ENCODE measurements at places on chromosomes 3 and 15.

GRCh38 chr3:14633819-14634424 is 17.6 kb upstream of the CCDC174 start:
- no peak for DNase-seq

DNA sequence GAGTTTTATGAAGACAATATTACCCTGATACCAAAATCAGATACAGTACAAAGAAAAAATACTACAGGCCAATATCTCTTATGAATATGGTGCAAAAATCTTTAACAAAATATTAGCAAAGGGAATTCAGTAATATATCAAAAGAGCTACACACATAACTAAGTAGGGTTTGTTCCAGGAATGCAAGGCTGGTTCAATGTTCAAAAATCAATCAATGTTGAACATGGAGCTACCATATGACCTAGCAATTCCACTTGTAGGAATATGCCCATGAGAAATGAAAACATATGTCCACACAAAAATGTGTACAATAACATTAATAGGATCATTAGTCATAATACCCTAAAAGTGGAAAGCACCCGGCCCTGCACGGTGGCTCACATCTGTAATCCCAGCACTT is 7.8 kb downstream of the OCA2 start:
- DNase-seq, result no peak

GRCh38 chr3:43914269-43914668 is 223.5 kb downstream of the ABHD5 start:
- DNase-seq, result no peak

- DNase-seq, result no peak
These were observed 325.0 kb downstream of the RBMS3 start for GRCh38 chr3:29605845-29606244.

DNA sequence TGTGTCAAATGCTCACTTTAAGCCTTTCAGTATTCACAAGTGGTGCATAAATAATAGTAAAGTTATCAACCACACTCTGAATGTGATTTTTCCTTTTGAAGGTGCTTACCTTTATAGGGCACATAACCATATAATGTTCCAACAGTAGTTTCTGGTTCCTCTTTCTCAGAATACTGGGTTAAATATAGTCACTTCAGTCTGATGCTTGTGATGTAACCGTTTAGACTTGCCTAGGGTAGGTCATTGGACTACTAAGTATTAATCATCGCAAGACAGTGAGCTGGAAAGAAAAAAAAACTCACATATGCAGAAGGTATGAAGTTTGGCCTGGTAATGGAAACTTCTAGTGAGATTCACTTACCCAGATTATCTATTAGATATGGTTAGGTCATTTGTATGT is 1.9 kb downstream of the KBTBD8 start:
- DNase-seq, result no peak

GRCh38 chr3:78907367-78907766 is 860.4 kb downstream of the ROBO1 start:
- DNase-seq, result no peak

GRCh38 chr3:55704521-55704920 is 217.4 kb upstream of the WNT5A start:
- no peak for DNase-seq

- no peak for DNase-seq
These were observed 1.6 kb downstream of the BBX start for GRCh38 chr3:107524326-107524840.

GRCh38 chr3:111691293-111691909 is 96.3 kb upstream of the ZBED2 start:
- DNase-seq, result peak; percentile 25

- DNase-seq, result no peak
These were observed 63.3 kb upstream of the LRRC3B start for GRCh38 chr3:26559227-26559626.
